ENCODE measurements at places on chromosomes 3 and 15. TPM values are rescaled to one million over a fixed set of nuclear protein-coding genes. Genes with fewer than 3 reads are reported as not detected.

ENTPD3 gene
- total RNA-seq, result 1.1 TPM

DNA sequence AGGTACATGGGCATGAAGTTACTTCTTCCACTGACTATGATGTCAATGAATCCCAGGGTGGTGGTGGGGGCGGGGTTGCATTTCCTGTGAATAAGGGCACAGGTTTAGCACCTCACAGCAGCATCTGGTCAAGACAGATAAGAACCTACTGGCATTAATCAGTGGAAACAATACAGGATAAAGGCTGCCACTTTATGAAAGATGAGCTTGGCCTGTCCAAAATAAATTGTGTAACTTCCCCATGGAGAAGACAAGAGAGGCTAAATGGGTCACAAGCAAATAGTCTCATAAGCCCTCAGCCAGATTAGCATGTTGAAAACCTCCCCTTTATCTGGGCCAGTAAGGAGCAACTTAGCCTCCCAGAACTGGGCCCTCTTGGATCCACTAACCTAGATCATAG, 27.4 kb upstream of the PLSCR2 start:
- no peak for DNase-seq

GRCh38 chr3:141397996-141398395, 29.7 kb downstream of the ZBTB38 start:
- no peak for DNase-seq

KNL1 gene
- total RNA-seq, result 0.35 TPM

SEMA3B gene
- 22.1 TPM for total RNA-seq

DNA sequence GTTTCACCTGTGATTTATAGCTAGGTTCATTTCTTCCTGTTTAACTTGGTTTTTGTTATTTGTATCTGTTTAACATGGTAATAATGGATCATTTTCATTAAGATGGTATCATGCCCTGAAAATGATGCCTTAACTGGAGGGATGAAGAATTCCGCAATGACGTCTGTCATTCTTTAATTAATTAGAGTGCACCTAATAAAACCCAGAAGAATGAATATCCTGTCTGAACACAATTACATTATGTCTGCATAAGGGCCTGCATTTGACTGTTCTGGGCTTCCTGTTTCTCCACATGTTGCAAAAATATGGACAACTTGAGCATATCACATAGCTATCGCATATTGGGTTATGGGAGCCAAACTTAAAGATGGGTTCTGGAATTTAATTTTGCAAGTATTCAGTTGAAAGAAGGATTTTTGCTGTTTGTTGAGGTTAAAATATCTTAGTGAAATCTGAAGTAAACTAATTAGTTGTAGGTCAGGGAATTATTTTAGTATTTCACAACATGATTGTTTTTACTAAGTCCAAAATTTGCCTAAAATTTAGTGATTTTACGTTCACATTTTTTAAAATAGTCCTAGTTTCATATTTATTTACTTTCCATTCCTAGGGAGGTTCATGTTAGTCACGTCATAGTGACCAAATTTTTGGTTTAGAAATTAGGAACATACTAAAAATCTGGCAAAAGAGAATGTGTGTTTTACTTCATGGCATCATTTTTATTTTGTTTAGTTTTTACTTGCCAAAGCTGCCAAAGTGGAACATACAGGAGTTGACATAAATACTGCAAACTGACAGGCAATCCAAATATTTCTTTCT, 321.0 kb upstream of the TGFBR2 start:
- DNase-seq, result no peak

- no peak for DNase-seq
Measured at GRCh38 chr15:79943820-79944219, 27.2 kb downstream of the BCL2A1 start.

DNA sequence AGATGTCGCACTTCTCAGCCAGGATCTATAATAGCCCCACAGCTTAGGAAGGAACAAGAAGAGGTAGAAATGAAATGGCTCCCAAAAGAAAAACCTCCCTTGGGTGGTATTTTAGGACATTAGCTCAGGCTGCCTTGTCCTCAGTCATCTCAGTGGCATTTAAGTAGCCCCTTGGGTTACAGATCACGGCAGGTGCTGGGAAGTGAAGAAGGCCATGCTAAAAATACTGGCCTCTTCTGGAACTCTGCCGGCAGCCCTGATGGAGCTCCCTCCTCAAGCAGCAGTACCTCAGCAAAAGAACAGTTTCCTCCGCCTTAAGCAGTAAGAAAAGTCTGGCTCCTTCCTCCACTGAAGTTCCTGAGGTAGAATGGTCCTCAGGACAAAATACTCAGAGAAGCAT, 7.3 kb upstream of the TPM1 start:
- DNase-seq, result no peak
